ENCODE measurements at places on chromosomes 4 and X. TPM values are rescaled to one million over a fixed set of nuclear protein-coding genes. Genes with fewer than 3 reads are reported as not detected.

Gene STAP1
- total RNA-seq, result not detected

Gene ATRX
- total RNA-seq, result 77.4 TPM

Gene P2RY8
- not detected for total RNA-seq

Gene PNMA3
- not detected for total RNA-seq

Gene PORCN
- 7.7 TPM for total RNA-seq

Gene ASB12
- total RNA-seq, result not detected

Gene PARM1
- not detected for total RNA-seq

Gene POU3F4
- total RNA-seq, result not detected

Gene USP53
- total RNA-seq, result 73.6 TPM
